Cerebellar nuclear complex (tissue), 1 donor: ENCODE measurements at places on chromosomes 1 and 21.

GRCh38 chr1:46755121-46755520, 36.2 kb upstream of the EFCAB14 start:
- no peak for DNase-seq

DNA sequence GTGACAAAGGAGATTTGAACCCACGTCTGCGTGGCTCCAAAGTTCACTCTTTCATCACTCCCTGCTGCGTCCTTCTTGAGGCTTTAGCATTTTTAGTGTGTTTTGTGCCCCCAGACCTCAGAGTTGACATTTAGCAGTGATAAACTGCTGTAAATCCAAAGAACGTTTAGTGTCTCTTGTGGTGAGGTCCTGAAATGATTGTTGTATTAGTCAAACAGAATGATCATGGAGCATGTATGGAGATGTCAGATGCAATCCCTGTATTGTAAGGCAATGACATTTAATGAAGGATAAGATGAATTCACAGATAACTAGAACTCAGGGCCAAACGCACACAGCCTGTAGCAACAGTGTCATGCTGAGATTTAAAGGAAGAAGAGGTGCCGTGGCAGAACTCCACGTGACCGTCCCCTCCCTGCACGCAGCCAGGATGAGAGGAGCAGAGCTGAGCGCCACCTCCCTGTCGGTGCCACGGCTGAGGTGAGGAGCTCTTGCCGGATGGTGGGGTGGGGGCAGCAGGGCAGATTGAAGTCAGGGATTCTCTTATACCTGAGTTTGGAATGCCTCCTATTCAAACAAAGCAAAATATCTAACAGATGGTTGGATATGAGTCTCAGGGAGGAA, 30.1 kb downstream of the NTPCR start:
- peak; percentile 22 for DNase-seq

- DNase-seq = no peak
These were observed 2.6 kb downstream of the TRIM33 start for GRCh38 chr1:114508386-114508898.

- no peak for DNase-seq
These were observed 51.9 kb upstream of the SYNC start for GRCh38 chr1:32754317-32755097.

DNA sequence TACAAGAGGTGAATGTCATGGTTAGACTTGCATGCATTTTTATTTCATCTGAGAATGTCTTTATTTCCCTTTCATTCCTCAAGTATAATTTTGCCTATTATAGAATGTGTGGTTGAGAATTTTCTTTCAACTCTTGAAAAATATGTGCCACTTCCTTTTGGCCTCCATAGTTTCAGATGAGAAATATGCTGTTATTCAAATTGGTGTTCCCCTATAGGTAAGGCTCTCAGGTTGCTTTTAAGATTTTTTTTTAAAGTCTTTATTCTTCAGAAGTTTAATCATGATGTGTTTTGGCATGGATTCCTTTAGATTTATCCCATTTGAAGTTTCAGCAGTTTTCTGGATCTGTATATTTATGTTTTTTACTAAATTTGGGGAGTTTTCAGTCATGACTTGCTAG, 2.1 kb downstream of the MROH7 start:
- no peak for DNase-seq

GRCh38 chr1:182255494-182255893, 136.1 kb downstream of the GLUL start:
- no peak for DNase-seq

GRCh38 chr21:29148530-29148929, 18.1 kb downstream of the MAP3K7CL start:
- DNase-seq = no peak

- DNase-seq = no peak
These were observed 125.3 kb downstream of the LTN1 start for GRCh38 chr21:28867401-28867800.

GRCh38 chr1:10870493-10871096, 74.1 kb upstream of the CASZ1 start:
- DNase-seq = no peak

- DNase-seq = no peak
These were observed 96.8 kb upstream of the USP24 start for GRCh38 chr1:55311979-55312378.

- DNase-seq = no peak
These were observed 40.5 kb downstream of the MRPS6 start for GRCh38 chr21:34113842-34114241.

DNA sequence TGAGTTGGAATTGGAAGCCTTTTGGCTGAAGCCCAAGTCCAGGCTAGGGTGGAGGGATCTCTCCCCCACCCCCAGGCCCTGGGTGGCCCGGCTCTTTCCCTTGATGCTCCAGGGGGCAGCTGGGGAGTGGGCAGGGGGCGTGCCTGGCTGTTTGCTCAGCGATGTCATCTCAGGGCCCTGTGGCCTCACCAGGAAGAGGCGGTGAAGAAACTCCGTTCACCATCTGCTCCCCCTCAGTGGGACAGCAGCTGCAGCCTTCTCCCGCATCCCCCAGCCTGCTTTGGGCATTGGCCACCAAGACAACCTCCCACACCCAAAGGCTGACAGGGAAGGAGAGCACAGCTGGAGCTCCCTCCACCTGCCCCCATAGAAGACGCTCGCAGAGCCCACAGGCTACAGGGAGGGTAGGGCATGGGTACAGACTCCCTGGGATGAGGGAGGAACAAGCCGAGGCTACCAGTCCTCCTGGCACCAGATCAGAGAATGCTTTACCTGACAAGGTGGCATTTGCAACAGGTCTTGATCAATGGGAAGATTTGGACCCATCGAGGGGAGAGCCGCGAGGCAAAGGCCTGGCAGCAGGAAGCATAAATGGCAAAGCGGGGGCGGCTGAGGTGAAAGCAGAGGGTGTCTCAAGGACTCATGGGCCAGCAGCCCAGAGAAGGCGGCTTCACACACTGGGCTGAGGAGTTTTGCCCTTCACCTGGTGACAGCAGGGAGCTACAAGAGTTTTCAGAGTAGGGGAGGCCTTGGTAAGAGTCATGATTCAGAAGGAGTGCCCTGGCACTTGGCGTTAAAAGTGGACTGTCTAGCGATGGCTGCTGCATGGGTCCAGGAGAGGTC, 6.5 kb upstream of the GUCA2A start:
- DNase-seq = no peak
